ENCODE measurements at places on chromosomes 5 and 9.
A peak's percentile ranks its signal among the peaks of the same experiment; 100 is the strongest.

DNA sequence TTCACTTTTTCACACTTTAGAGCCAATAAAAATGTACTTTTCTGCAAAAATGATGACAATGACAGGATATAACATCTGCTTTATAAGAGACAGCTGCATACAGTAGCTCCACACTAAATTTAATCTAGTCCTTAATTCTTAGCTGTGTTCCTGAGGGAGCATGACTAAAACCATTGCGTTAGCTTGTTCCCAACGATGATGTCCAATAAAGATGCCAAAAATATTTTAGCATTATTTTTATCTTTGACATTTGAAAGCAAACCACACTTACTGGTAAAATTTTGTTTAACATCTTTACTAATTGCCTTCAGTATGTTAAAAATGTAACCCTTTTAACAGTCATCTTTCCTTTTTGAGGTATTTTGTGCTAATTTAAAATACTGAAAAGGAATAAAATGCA is 382.7 kb downstream of the CHSY3 start:
- no peak for DNase-seq

- no peak for DNase-seq
Measured at GRCh38 chr5:168951356-168951755, 349.6 kb downstream of the SLIT3 start.

DNA sequence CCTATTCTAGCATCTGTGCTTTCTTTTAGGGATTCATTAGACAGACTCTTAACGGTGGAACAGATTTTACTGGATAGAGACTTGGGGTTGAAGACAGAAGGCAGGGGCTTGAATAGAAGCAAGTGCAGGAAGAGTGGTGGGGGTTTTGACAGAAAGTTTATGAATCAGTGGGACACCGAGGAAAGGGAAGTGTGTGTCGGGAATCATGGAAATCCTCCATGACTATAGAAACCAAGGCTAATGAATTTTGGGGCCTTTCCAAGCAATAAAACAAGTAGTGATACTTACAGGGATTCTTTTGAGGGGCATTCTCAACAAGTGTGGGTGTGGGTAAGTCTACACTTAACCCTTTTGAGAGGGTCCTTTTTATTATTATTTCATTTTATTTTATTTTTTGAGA is 12.8 kb downstream of the BASP1 start:
- DNase-seq: no peak

DNA sequence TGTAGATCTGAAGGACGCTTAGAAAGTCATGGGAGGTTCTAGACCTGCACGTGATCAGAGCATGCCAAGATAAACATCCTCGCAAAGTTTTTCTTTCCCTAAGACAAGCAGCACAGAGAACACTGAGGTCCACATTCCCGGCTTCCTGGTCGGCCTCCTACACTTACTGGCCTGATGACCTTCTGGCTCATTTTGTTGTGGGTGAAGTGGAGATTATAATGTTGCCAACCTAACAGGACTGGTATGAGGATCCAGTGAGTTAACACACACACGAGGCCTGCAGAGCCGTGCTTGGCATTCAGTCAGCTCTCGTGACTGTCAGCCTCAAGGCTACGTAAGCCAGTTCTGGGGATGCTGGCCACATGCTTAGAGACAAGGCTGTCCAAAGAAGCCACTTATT is 186.0 kb downstream of the TENT4A start:
- no peak for DNase-seq

GRCh38 chr9:847505-847904 is 6.0 kb downstream of the DMRT1 start:
- no peak for DNase-seq

DNA sequence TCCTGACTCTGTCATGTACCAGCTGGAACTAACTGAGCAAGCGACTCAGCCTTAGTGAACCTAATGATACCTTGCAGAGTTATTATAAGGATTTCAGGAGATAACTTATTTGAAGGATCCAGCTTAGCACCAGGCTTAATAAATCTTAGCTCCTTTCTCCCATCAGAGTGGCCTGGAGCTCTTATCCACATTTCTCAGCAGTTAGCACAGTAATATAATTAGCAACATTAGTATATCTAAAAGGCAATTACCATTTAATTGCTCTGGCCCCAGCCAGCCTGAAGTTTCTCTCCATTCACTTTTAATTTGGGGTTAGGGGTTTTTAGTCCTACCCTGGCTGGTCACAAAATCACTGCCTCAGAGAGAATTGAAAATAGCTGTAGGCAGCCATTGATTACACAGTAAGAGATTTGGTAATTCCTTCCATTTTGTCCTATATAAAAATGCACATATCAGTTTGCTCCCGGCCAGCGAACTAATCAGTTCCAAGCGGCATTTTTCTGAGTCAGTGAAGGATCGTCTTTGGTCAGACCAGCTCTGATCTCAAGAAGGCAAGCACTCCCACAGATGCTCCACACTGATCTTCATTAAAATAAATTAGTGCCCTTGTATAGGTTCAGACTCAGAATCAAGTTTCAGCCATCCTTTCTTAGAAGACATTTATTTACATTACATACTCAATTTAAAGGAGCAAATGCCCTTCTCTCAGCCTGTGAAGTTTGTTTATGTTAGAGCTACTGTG is 56.6 kb downstream of the SNCAIP start:
- no peak for DNase-seq

GRCh38 chr9:136763649-136764035 is 676 bp downstream of the LCN15 start:
- no peak for DNase-seq

GRCh38 chr9:84331119-84331809 is 9.3 kb downstream of the SLC28A3 start:
- DNase-seq: no peak

GRCh38 chr5:10826971-10827370 is 65.9 kb upstream of the DAP start:
- no peak for DNase-seq

DNA sequence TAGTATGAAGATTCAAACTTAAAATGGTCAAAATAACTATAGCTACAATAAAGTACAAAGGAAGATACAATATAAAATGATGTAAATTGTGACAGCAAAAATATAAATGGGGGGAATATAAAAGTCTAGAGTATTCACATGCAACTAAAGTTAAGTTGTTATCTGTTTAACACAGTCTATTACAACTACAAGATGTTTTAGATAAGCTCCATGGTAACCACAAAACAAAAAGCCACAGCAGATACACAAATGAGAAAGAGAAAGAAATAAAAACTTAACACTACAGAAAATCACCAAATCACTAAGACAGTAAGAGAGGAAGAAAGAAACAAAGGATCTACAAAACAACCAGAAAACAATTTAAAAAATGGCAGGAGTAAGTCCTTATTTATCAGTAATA is 17.0 kb upstream of the SH3TC2 start:
- no peak for DNase-seq

GRCh38 chr5:94243612-94244011 is 374.8 kb downstream of the KIAA0825 start:
- DNase-seq: no peak

DNA sequence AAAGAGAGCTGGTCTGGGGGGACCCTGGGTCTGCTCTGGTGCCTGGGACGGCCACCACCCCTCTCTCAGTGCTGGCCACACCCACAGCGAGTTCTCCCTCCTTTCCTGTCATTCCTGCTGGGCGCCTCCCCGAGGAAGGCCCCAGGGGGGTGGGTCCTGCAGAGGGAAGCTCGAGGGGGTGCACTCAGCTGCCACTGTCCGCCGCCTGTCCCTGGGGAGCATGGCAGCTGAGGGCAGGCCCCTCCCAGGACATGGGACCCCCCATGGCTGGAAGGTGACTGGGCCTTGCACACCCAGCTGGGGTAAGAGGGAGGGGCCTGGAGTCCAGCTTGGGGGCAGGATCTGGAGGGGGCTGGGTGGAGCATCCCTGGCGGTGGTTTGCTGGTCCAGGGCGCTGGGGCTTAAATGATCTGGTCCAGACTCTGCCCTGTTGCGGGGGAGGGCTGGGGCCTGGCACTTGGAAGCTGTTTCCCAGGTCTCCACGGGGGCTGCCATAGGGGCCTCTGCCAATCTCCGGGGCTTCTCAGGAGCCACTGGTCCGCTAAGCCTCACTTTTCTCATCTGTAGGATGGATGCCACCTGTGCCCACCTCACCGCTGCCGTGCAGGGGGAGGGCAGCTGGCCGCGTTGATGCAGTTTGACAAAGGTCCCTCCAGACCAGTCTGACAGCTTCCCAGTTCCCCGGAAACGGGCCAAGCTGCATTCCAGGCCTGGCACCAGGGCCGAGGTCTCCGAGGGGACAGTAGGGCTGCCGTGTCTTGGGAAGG is 6.0 kb upstream of the SLC2A6 start:
- no peak for DNase-seq

- DNase-seq: no peak
Measured at GRCh38 chr9:124478354-124478753, 28.1 kb downstream of the ADGRD2 start.

- no peak for DNase-seq
Measured at GRCh38 chr5:136190091-136190720, 2.8 kb downstream of the SMIM32 start.

DNA sequence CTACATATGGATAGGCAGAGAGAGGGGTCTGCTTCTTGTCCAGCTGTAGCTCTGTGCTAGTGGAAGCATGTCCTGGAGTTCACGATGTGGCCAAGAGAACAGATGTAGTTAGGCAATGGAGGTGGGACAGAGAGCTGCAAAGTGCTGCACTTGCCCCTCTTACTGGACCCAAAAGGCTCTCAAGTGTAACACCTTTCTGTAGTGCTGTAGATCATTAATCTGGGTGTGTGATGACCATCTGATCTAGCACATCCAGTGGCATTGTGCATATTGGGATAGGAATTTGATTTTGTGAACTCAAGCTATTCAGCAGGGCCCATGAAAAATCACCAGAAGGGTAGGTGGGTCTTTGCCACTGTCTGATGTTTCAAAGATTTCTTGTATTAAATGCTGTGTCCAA is 151.4 kb downstream of the KDM4C start:
- DNase-seq: no peak

GRCh38 chr9:15349892-15350761 is 43.1 kb upstream of the TTC39B start:
- no peak for DNase-seq

DNA sequence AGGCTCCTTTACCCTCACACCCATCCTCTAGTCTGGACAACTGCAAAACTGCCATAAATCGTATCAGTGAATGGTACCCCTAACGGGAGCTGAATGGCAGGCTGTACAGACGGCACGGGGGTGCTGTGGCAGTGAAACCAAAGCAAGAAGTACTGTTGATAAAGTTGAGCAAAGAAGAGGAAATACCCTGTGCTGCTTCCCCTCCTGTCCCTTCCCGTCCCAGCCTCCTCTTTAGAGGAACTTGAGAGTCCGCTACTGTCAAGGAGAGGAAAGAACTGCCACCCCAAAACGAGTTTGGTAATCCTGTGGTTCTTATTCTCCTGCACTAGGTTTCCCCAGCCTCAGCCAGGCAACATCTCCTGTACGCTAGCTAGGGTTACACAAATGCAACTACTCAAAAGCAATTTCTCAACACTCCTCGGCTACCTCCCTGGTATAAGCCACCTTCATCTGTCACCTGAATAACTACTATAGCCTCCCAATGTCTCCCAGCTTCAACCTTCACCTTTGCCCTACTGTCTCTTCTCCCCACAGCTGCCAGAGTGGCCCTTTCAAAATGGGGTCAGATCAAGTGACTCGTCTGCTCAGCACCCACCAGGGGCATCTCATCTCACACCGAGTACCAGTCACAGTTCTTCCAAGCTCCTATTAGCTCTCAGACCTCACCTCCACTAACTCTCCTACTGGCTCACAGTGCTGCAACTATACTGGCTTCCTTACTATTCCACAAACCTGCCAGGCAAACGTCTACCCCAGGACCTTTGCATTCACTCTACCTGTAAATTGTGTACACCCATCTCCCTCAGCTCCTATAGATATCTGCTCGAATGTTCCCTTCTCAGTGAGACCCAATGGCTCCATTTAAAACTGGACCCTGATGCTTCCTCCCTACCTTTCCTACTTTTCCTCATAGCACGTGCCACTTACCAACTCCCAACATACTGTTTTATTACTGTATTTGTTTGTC is 4.1 kb downstream of the GLRX start:
- DNase-seq: no peak

GRCh38 chr9:21016701-21017491 is 14.5 kb downstream of the HACD4 start:
- no peak for DNase-seq

- DNase-seq: no peak
Measured at GRCh38 chr9:2758162-2758897, 41.0 kb downstream of the KCNV2 start.

DNA sequence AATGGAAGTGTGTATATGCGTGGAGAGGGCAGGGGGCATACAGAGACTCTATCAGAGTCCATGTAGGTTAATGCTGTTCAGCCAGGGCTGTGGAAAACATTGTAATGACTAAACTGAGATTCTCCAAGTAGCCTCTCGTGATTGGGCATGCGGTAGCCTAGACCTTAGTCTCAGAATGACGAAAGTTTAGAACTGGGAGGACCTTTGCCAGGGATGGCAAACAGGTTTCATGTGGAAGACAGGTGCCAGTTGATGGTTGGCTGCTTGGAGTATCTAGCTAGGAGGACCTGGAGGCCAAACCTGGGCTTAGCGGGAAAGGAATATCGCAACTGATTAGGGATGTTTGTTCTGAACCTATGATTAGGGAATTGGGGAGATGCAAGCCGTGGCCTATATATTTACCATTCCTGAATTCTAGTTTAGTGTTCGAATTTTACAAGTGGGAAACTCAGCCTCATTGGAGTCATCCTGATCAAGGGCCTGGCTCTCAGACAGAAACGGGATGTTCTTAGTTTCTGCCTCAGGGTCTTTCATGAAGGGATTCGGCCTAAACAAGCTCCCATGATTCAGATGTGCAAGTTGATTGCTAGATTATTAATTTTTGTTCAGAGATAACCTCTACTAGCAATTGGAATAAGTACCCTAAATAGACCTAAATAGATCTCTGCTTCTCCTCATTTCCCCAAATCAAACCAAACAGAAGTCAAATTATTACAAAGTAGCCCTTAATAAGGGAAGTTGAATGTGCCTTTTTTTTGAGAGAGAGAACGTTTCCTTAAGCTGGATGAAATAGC is 26.8 kb upstream of the TJP2 start:
- no peak for DNase-seq

- peak; percentile 31 for DNase-seq
Measured at GRCh38 chr5:154405078-154405792, 40.6 kb upstream of the SAP30L start.

DNA sequence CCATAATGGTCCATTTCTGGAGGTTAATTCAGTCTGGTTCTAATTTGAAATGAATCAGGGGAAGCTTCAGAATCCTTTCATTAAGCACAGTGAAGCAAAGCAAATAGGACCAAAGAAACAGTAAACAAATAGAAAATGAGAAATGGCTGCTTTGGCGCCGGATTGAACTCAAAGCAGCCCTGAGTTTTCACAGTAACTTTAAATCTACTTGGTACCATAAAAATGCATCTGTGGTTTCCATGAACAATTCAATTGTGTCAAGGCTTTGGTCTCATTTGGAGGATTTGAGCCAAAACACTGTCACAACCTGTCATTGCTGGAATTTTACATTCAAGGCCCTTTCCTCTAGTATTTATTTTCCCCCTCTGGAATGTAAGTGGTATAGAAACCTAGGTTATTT is 25.9 kb upstream of the DAPK1 start:
- no peak for DNase-seq

GRCh38 chr9:23496489-23497136 is 329.4 kb downstream of the ELAVL2 start:
- no peak for DNase-seq

GRCh38 chr5:93209476-93209875 is 371.5 kb downstream of the NR2F1-AS1 start:
- no peak for DNase-seq

GRCh38 chr5:132218321-132218720 is 9.3 kb downstream of the P4HA2 start:
- DNase-seq: no peak

- no peak for DNase-seq
Measured at GRCh38 chr9:75168270-75169178, 80.2 kb downstream of the OSTF1 start.

GRCh38 chr5:158953929-158954534 is 145.7 kb downstream of the EBF1 start:
- DNase-seq: no peak

Data from effector memory CD4-positive, alpha-beta T cell (primary cell).